ENCODE measurements at places on chromosomes 13 and 19. TPM values are rescaled to one million over a fixed set of nuclear protein-coding genes. Genes with fewer than 3 reads are reported as not detected.

The ANGPTL8 gene
- total RNA-seq: 2.6 TPM

The CCDC159 gene
- total RNA-seq: 15.6 TPM

The ZNF296 gene
- 0.58 TPM for total RNA-seq

The C1QTNF9B gene
- total RNA-seq: not detected

The VSTM1 gene
- total RNA-seq: 2.9 TPM

The IZUMO2 gene
- total RNA-seq: not detected

The PTH2 gene
- not detected for total RNA-seq

The ZNF45 gene
- total RNA-seq: 19.3 TPM

The RASL11A gene
- 42.3 TPM for total RNA-seq

The LRRC8E gene
- total RNA-seq: 2.7 TPM

The NLRP9 gene
- total RNA-seq: not detected

The CPB2 gene
- not detected for total RNA-seq

The TMIGD2 gene
- 0.70 TPM for total RNA-seq

The CERS1 gene
- 6.8 TPM for total RNA-seq

The KLF16 gene
- total RNA-seq: 9.1 TPM

The C3 gene
- 34.5 TPM for total RNA-seq

The A1BG gene
- 4.3 TPM for total RNA-seq

The UBE2S gene
- total RNA-seq: 21.2 TPM

The KCNN1 gene
- total RNA-seq: 5.7 TPM

The HSD11B1L gene
- total RNA-seq: 12.6 TPM

The MYO16 gene
- 4.7 TPM for total RNA-seq
